ENCODE measurements at places on chromosomes 1 and 21.
A peak's percentile ranks its signal among the peaks of the same experiment; 100 is the strongest.

DNA sequence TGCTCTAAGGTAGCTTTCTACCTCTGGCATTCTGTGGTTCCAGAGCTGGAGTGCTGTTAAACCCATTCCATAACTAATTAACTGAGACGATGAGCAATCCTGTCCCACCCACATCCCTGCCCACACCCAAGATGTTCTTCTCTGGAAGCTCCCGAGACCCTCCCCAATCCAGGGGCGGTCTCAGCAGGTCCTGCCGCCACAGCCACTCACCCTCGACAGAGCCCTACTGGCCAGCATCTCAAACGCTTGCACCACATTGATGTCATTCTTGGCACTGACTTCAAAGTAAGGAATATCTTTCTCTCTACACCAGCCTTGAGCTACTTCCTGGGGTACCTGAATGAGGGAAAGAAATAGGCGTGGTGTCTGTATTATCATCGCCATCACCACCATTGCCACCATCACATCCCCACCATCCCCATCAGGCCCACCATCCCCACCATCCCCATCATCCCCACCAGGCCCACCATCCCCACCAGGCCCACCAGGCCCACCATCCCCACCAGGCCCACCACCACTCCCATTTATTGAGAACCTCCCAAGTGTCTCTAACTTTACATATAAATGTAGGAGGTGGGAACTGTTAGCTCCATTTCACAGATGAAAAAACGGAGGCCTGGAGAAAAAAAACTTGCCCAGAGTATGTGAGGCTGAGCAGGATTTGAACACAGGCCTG, 17.7 kb downstream of the RAB7B start:
- no peak for DNase-seq

DNA sequence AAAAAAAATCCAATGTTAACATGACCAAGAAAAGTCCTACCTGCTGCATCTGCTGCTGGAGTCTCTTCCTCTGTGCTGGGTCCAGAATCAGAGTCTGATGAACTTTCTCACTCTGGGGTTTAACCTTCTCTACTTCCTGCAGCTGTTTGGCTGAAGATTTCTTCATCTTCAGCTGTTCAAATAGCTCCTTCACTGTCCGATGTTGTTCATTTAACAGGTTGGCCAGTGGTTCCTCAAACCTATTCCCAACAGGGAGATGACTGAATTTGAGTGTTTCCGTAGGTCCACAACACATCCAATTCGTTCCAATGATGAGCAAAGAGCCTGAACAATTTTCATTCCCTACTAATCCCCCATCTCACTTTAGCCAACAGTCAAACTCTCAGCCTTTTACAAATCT, 79.4 kb downstream of the GON4L start:
- DNase-seq = no peak

DNA sequence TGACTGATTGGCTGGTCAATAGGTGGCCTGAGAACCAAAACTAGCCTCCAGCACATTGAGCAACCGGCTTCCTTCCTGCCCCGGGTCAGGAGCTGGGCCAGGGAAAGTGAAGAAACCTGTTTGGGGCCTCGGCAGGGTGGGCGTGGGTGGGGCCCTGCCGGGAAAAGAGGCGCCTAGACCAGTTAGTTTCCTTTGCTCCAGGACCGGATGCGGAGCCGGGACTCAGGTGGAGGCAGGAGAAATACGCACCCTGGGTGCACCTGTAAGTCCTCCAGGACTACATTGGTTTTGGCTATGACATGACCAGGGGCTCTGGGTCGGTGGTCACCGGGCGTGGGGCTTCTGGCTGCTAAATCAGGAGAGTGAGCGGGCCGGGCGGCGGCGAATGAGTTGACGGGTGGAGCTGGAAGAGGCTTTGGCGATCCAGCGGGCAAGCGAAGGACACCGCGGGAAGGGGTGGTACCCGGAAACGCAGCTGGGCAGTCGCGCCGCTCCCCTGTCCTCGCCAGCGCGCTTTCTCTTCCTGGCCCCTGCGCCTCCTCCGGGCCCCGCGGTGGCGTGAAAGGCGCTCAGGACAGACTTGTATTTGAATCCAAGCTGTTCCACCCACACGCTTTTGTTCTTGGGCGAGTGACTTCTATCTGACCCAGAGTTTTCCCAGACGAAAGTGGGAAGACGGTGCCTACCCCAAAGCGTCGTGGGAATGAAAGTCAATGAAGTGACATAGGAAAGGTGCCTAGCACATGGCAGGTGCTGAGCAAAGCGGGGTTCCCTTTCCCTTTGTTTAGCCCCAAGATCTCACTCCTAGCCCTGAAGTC, 30.6 kb upstream of the JUN start:
- no peak for DNase-seq

DNA sequence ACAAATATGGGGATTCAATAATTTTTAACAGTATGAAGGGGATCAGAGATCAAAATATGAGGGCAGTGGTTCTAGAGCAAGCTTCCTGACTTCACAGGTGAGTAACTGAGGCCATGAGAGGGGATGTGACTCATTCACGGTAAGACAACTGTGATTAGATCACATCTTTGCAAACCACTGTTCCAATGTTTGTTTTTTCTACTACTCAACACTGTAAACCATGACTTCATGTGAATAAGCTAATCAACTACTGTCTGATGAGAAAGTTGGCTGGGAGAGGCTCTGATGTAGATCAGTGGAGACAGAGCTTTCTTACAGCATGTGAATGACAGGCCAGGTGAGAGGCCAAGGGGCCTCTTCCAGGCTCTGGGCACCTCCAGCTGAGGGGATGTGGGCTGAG, 84.7 kb downstream of the BRINP2 start:
- no peak for DNase-seq

DNA sequence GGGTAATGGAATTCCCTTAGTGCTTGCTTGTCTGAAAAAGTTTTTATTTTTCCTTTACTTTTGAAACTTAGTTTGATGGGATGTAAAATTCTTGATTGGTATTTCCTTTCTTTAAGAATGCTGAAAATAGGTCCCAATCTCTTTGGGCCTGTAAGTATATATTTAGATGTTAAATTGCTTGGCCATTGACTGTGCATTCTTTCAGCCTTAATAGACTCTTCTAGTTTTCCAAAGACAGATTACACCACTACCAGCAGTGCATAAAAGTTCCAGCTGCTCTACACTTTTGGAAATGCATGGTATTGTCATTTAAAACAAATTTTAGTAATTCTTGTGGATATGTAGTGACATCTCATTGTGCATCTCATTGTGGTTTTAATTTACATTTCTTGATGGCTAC, 464.8 kb upstream of the USP24 start:
- DNase-seq = no peak

DNA sequence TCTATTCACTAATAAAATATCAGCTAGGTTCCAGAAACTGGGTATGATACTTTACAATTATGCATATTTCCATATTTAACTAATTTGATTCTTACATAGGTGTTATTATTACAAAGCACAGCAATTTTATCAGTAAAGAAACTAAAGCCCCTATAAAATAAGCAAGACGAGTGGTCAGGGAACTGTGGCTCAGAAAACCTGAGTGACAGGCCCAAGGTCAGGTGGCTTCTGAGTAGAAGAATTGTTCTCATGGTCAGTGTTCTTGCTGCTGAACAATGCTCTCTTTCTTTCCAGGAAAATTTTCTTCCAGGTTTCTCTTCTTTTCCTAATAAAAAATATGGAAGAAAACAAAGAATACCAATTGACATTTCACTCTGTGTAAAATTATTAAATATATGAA, 2.2 kb upstream of the ATP6V1G3 start:
- no peak for DNase-seq

DNA sequence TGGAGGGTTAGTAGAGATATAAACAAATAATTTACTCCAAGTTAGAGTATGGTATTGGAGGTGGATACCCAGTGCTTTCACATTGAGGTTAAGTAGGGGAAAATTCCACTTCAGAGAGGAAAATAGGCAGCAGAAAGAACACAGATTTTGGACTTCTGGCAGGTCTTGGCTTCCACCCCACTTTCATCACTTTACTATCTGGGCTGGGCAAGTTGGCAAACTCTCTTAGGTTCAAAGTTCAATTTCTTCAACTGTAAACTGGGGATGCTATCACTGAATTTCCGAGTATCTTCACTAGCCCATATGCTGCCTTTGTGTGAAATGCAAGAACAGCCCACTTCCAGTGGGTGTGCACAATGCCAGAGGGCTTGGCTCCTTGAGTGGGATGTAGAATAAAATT, 214.9 kb downstream of the GABPA start:
- DNase-seq = no peak

GRCh38 chr1:104266612-104267011, 516.9 kb downstream of the AMY1C start:
- DNase-seq = no peak

DNA sequence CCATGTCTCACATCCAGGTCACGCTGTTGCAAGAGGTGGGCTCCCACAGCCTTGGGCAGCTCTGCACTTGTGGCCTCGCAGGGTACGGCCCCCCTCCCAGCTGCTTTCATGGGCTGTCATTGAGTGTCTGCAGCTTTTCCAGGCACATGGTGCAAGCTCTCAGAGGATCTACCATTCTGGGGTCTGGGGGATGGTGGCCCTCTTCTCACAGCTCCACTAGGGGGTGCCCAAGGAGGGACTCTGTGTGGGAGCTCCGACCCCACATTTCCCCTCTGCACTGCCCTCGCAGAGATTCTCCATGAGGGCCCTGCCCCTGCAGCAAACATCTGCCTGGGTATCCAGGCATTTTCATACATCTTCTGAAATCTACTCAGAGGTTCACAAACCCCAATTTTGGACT, 219.4 kb downstream of the LRRC7 start:
- DNase-seq = no peak

- no peak for DNase-seq
Observed at GRCh38 chr1:166062421-166063070, 104.3 kb downstream of the FAM78B start.

- no peak for DNase-seq
Observed at GRCh38 chr1:241456743-241457142, 62.8 kb downstream of the FH start.

DNA sequence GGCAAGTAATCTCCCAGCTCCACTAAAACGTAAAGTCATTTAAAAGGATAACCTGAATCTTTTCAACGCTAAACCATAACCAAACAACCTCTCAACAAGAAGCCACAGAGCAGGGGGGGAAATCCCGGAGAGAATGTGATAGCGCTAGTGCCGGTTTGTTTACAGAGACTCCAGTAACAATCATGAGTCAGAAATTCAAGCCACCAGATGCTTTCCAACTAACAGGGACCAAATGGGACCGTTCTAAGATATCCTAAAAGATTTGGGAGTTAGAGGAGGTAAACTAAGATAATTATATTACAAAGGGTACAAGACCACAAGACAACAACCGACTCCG, 825 bp downstream of the DCAF8 start:
- DNase-seq = peak; percentile 66

GRCh38 chr1:167454304-167454893, 63.9 kb downstream of the CD247 start:
- DNase-seq = no peak

DNA sequence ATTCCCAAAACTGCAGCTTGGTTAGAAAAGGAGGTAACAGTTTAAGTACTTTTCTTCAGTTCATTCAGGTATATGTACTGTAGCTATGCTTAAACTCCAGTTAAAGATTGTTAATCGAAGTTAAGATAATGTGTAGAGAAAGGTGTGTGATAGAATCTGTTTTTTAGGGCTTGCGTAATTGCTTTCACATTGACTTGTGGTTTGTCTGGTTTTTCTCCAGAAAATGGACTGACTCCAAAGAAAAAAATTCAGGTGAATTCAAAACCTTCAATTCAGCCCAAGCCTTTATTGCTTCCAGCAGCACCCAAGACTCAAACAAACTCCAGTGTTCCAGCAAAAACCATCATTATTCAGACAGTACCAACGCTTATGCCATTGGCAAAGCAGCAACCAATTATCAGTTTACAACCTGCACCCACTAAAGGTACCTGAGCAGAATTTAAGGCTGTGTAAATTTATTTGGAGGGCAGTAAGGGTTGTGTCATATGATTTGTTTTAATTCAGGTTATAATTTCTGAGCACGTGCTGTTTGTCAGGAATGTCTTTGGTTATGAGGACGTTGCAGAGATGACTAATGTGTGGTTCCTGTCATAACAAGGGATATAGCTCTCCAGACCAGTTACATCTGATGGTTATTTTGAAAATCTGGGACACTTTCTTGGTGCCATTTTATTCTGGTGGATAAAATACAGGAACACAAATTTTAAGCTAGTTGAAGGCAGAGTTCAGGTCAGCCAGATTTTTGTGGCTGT, 26.0 kb downstream of the ATF6 start:
- no peak for DNase-seq
